A673 (cell line): ENCODE measurements at places on chromosomes 3 and 15. TPM values are rescaled to one million over a fixed set of nuclear protein-coding genes. Genes with fewer than 3 reads are reported as not detected.

Gene CHRFAM7A
- total RNA-seq = 0.85 TPM in 1 of 2 replicates, not detected in the other

Gene USP13
- total RNA-seq = 33.0 and 37.4 TPM in 2 replicates

Gene A4GNT
- total RNA-seq = not detected in 2 replicates

Gene NCBP2
- 87.6 and 93.7 TPM in 2 replicates for total RNA-seq

Gene KBTBD13
- not detected in 2 replicates for total RNA-seq

Gene IREB2
- 85.9 and 86.4 TPM in 2 replicates for total RNA-seq

Gene C3orf49
- total RNA-seq = not detected in 2 replicates

Gene FBXO22
- total RNA-seq = 59.0 and 67.2 TPM in 2 replicates

Gene FOXL2
- not detected in 2 replicates for total RNA-seq

GRCh38 chr3:52534281-52535183, 875 bp upstream of the NT5DC2 start:
- DNase-seq = no peak

DNA sequence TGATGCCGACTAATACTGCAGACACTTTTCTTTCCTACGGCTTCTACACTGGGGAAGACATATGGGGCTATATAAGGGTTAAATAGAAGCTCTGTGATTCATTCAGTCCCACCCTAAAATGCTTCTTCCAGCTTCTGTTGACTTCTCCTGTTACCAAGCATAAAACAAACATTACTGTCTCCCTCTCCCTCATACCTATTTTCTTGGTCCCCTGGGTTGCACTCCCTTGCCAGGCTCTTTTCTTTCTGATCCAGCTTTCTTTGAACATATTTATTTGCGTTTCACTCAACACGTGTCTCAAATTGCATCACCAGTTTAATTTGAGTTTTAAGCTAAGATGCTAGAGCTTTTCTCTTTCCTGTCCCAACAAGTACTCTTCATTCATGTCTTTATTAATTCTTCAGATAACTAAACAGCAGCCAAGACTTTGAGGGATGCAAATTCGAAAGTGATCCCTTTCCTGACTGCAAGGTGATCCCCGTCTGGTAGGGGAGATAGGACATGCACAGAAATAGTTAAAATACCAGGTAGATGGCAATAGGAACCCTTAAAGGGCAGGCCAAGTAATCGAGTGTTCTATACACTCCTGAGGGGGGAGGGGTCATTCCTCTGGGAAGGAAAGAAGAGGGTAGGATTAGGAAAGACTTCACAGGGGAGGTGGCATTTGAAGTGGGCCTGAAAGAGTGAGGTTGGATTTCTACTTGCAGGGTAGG, 198.6 kb upstream of the BCL6 start:
- DNase-seq = no peak

DNA sequence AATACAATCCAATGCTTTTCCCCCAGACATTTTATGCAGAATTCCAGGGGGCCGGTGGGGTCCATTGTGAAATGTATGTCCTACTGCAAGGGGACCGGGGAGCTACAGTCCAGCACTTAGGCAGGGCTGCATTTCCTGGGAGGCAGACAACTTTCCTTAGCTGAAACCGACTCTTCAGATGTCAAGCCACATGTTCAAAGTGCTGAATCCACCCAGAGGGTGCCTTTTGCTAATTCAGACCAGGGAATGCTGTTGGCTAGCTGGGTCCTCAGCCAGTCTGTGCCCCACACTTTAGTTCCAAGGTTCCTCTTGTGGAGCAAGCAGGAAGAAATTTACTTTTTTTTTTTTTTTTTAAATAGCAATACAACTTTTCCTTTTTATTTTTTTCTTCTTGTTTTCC, 219.5 kb upstream of the LRTM1 start:
- DNase-seq = no peak

DNA sequence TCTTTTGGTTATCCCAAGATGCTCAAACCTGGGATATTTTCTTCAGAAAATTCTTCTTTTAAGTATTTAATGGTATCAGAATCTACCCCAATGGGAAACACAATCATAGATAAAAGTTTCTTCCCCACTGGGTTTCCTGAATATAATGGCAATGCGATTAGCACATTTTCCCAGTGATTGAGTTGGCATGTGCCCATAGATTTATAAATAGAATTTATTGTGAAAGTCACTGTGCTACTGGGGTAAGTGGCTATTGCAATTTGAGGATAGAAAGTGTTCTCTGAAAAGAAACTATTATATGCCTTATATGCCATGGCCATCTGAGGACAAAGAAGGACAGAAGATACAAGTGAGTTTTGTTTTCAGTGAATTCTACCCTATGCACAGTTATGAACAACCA, 99.0 kb upstream of the RBMS3 start:
- DNase-seq = peak; percentile 68

- no peak for DNase-seq
Observed at GRCh38 chr3:142618917-142619461, 22.8 kb downstream of the PLS1 start.

- DNase-seq = no peak
Observed at GRCh38 chr15:79811406-79812405, 85.1 kb downstream of the MTHFS start.

- no peak for DNase-seq
Observed at GRCh38 chr3:184299488-184300377, 692 bp downstream of the PSMD2 start.

DNA sequence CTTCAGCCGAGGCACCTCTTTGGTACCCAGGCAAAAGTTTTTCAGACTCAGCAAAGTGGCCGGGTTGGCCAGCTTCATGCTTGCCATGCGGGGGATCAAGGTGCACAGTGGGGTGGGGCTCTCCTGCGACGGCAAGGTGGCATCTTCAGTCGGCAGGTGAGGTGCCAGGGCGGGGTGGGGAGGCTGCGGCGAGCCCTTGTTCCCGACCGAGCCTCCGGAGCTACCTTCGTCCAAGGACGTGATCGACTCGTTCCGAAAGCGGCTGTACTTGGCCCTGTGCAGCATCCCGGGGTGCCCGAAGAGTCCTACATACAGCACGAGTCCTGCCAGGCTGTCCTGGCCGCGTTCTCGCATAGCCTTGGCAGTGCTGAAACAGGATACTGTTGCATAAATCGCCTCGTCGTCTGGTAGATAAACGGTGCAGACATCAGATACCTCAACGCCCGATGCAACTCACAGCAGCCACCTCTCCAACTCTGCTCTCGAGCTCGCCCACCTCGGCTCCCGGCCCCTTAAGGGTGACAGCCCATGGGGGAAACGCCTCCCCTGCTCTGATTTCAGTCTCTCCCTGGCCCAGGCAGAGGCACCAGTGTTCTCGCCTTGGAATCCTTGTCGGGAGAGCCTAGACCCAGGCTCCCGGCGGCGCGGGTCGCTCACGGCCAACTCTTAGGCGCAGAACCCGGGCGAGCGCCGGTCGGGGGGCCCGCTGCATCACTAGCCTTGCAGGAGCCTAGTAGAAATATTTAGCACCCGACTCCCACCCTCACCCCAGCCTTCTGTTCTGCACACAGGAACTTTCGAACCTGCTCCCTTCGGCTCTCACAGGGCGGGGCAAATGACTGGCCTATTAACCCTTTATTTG, 826 bp downstream of the SHC4 start:
- peak; percentile 31 for DNase-seq

- peak; percentile 71 for DNase-seq
Observed at GRCh38 chr3:112136959-112137693, 4.1 kb upstream of the GCSAM start.

- no peak for DNase-seq
Observed at GRCh38 chr3:120172070-120172469, 77.8 kb upstream of the GSK3B start.

DNA sequence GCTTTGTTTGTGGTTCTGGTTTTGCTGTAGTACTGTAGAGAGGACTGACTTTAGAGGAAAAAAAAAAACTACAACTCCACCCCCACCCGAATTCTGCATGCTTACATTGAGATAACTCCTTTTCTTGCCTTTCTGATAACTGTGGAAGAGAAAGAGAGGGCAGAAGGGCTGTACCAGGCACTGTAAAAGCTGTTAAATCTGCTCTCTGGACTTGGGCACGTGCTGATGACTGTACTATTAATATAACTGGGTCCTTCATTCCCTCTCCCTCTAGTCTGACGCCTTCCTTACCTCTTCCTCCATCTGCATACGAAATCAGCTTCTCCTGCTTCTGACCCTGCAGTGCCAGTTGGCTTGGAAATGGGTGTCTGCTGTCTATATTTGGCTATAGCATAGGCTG, 15.0 kb downstream of the MAPKBP1 start:
- no peak for DNase-seq

- DNase-seq = no peak
Observed at GRCh38 chr3:107629566-107629965, 106.8 kb downstream of the BBX start.

GRCh38 chr15:74988007-74988800, 7.2 kb upstream of the SCAMP5 start:
- DNase-seq = peak; percentile 51

- no peak for DNase-seq
Observed at GRCh38 chr3:43650345-43650744, 28.5 kb upstream of the ANO10 start.

DNA sequence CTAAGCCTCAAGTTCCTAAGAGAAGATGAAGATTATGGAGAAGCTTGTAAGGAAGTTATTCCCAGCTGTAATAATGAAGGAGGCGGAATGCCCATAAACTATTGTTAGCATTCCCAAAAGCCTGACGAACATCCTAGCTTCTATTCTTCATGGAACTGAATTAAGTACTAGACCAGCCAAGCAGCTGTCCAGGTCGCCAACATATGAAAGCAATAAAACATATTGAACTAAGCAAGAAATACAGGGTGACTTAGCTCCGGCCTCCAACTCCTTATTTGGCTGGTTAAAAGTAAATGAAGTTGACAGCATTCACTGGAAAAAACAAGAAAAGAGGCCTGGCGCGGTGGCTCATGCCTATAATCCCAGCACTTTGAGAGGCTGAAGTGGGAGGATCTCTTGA, 174.0 kb upstream of the TPM1 start:
- DNase-seq = no peak

DNA sequence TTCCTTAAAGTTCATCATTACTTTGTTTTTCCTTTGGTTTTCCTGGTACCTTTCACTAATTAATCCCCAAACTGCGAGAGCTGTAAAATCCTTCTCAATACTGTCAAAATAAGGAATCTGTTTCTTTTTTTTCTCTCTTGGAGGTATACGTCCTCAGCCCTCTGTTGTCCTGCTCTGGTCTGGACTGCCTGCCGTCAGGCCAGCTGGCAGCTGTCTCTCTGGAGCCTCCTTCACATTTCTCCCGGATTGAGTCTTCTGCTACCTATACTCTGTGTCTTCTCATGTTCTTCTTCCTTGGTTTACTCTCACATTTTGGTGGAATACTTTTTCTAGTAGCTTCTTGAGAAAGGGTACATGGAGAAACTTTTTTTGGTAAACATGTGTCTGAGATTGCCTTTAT, 13.8 kb downstream of the TATDN2 start:
- no peak for DNase-seq

GRCh38 chr3:58234516-58234931, 3.1 kb upstream of the ABHD6 start:
- DNase-seq = peak; percentile 78

DNA sequence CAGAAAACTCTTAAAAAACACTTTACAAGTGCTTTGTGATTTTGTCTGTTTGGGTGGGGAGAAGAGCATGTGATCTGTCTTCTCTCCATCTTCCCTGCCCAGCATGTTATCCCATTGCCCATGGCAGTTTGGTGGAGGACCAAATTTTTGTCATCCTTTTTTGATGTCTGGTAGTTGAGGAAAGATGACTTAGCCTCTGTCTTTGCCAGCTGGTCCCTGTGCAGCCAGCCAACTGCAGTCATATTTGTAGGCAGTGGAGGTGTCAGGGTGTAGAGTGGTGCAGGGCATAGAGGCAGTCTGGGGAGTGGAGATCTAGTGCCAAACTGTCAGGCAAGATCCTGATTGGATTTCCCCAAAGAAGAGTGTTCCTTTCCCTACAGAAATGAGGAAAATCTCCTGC, 40.7 kb downstream of the GASK1A start:
- DNase-seq = no peak

DNA sequence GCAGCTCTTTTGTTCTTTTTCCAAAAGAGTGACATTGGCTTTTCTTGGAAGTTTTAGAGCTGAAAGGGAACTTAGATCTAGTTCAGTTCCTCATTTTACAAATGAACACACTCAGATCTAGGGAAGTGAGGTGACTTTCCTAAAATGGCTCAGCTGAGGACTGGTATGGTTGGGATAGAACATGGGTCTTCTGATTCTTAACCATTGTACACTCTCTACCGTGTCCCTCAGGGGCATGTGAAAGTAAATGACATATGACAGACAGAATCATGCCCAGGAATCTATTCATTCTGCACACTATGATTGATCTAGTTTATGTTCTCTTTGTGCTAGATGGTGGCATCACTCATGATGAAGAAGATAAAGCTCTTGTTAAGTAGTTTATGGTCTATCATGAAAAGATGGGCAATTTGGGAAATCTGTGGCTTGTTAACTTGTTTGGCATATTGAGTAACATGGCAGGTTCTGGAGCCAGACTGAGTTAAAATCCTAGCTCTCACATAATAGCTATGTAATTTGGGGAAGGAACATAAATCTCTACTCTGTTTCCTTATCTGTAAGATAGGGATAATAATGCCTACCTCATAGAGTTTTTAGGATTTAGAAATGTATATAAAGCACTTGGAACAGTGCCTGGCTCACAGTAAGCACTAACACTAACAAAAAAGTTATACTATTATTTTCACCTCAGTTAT, 30.9 kb downstream of the UBE2E1 start:
- peak; percentile 25 for DNase-seq

GRCh38 chr3:155078711-155079467, 1.2 kb upstream of the MME start:
- no peak for DNase-seq

- DNase-seq = no peak
Observed at GRCh38 chr15:73437543-73438109, 5.3 kb upstream of the REC114 start.

GRCh38 chr3:29585368-29585767, 304.5 kb downstream of the RBMS3 start:
- no peak for DNase-seq

DNA sequence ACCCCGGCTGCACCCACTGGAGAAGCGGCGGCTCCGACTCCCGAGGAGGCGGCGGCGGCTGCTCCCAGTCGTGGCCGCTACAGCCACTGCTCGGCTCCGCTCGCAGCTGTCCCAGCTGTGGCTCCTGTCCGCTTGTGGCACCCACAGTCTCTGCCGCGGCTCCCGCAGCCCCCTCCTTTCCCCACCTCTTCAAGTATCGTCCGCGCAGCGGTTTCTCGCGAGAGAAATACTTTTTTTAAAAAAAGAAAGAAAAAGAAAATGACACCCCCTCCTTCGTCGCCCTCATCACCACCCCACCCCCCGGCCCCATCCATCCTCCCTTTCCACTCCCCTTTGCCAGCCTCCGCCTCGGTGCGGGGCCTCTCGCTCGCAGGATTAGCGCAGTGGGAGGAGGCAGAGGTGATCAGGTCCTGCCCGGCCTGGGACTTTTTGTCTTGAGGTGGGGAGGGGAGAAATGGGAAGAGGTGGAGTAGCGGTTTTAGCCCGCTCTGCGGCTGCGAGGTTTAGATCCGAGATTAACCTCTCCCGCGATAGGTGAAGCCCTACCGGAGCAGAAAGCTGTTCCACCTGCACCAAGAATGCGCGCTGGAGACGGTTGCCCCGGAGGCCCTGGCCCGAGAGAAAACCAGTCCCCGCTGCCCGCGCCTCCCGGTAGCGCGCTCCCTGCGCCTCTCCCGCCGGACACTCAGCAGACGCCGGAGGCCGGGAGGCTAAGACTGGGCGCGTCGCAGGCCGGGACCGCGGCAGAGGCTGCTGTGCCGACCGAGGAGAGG, at the start of gene FBN1:
TSS of gene FBN1 (minus strand) at position 152 of the 773 bp plus-strand sequence. CDS start 940 bp downstream, outside the sequence.
- DNase-seq = peak; percentile 90
